ENCODE measurements at places on chromosomes 12 and 14. TPM values are rescaled to one million over a fixed set of nuclear protein-coding genes. Genes with fewer than 3 reads are reported as not detected.

DNA sequence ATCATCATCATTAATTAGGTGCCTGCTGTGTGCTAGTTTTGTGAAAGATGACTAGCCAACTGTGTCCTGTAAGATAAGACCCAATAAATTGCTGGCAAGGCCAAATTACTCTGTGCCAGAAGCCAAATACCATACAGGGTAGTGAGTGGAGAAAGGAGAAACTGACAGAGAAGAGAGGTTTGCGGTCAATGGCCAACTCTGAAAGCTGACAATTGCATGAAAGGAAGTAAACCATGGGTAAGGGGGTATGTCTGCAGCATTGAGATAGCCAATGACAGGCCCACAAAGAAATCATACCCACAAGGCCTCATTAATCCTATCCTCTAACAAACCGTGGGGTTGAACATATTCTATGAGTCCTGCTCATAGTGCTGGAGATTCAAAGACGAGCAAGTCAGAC lies 236.6 kb upstream of the CCDC196 start:
- DNase-seq: no peak

DNA sequence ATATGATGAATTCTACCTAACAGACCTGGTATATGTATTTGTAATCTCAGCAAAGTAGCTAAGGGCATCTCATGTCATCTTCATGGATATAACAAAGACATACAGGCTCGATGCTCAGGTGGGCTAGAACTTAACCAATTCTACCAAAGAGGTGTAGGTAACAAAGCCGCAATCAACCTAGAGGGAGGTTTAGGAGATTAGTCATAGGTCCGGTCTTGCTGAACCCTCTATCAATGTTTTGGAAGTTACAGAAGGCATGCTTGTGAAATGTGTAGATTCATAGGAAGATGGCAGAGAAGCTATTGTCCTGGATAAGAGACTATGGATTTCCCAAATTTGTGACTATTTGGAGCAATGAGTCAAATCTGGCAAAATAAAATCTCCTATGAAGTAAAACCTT lies 42.6 kb upstream of the SYCP3 start:
- DNase-seq: peak; percentile 9

DNA sequence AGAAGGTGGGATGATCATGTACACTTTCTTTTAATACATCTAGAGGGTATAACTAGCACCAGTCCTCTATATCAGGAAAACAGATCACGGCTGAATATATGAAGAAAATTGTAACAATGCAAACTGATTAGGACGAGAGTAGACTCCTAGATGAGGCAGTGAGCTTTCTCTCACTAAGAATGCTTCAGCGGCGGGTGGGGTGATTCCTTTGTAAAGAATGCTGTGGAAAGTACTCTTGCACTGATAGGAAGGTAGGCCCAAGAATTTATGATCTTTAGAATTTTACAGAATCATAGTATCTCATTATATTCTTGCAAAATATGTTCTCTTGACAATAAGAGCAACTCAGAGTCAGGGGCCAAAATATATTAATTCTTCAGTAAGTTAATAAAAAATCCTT lies 133.0 kb downstream of the LMNTD1 start:
- DNase-seq: no peak

DNA sequence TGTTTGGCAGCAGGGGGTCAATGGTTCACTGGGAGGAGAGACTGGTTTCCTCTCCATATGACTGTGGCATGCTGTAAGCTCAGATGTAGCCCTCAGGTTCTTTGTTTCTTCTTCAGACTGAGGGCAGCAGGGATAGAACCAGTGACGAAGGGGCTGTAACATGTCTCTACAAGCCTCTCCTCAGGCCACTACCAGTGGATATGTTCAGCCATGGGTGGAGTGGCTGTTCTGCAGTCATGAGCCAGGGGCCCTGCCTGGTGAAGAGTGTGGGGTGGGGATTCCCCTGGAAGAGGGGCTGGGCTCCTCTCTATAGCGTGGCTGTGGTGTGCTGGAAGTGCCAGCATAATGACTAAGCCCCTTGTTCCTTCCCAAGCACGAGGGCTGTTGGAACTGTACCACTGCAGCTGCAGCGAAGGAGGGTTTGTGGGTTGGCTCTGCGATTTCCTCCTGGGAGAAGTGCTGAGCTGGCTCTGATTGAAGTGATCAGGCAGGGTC lies 55.8 kb downstream of the CMAS start:
- peak; percentile 94 for DNase-seq

GRCh38 chr12:130070126-130070611 lies 92.1 kb upstream of the FZD10 start:
- DNase-seq: no peak

DNA sequence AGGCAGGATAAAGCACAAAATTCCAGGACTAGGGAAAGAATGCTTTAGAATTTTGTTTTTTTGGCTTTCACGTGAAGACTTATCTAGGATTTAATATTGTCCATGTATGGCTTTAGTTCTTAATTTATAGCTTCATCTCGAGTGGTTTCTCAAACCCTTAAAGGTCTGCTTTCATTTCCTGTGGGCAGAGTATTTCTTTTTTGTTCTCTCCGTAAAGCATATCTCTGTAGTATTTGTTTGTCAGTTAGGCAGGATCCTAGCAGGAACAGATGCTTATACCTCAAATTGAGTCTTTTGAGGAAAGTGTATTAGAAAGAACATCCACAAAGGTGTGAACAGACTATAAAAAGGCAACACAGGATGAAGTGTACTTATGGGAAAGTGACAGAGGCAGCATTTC lies 697.1 kb upstream of the SEL1L start:
- DNase-seq: no peak

The NTF3 gene
- polyA plus RNA-seq: 11.2 TPM

The EGLN3 gene
- 0.08 TPM for polyA plus RNA-seq
